Glomerular endothelial cell (primary cell): ENCODE measurements at places on chromosomes 2 and 18. TPM values are rescaled to one million over a fixed set of nuclear protein-coding genes. Genes with fewer than 3 reads are reported as not detected.

GRCh38 chr2:160052531-160052930 is 9.9 kb downstream of the PLA2R1 start:
- DNase-seq, result no peak

DNA sequence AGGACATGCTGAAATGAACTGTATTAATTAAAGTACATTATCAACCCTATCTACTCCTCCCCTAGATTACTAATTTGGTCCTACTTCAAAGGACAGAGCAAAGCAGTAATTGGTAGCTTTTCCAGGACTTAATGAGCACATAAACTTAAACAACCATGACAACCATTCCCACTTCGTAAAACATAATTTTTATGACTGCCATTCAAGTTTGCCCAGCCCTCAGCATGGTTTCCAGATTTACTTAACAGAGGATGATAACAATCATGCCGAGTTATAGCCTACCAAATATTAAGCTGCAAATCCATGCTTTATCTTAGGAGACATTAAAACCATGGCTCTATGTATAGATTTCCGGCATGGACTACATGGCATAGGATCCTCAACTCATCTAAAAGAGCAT is 401.1 kb upstream of the CHAC2 start:
- DNase-seq, result no peak

- DNase-seq, result no peak
Observed at GRCh38 chr2:8922431-8922830, 81.1 kb downstream of the MBOAT2 start.

DNA sequence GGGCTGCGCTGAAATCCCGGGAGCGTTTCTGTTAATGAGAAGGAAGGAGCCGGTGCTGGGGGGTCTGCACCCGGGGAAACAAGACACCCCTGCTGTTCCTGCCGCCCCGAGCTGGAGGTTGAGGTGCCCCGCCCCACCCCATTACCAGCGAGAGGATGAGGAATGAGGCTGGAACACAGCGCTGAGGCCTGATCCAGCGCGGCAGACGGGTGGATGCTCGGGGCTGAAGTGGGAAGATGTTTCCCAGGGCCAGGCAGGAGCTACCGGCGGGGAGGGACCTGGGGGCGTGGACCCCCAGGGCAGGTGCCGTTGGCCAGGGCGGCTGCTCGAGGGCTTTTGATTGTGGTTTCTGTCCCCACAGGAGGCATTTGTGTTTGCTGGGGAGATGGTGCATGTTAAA is 134.3 kb upstream of the CTDP1 start:
- no peak for DNase-seq

DNA sequence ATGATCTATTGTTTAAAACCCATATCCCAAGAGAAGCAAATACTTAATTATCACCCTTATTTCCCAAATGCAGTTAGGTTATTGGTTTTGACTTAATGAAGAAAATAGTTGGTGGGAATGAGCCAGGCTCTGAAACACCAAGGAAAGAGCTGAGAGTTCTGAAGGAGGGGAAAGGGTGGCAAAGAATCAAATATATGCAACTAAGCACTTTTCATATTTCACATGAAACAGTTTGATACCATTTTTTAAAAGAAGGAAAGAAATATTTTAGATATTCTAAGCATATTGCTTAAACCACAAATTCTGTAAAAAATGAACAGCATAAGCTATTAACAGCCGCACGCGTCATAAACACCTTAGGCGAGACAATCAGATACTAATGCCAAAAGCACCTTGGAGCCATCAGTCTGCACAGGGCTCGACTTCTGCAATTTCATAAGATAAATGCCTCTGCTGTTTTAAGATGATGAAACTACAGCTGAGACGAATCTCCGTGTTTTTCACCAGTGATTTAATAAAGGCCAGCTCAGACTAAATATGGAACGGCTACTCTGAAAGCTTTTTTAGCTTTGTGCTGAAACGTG is 371.7 kb downstream of the EN1 start:
- no peak for DNase-seq

GRCh38 chr2:59959944-59960343 is 593.5 kb downstream of the BCL11A start:
- no peak for DNase-seq

FRZB gene
- 0.05 TPM in 1 of 2 replicates, not detected in the other for total RNA-seq

DNA sequence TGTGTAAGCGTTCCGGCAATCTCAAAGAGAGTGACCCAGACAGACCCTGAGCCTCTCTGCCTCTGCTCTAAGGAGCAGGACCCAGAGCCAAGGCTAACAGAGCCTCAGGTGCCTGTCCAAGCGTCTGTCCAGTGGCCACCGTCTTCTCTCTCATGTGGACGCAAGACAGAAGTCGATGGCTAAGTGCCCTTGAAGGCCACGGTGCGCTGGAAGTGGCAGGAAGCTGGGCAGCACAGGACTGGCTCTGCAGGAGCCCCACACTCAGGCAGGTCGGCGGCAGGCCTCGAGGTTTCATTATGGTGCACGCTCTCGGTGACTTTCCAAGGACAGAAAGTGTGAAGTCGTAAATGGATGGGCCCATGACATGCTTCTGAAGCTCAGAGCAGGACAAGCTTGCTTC is 49.1 kb downstream of the HDAC4 start:
- DNase-seq, result no peak

TXNDC9 gene
- 75.1 and 100 TPM in 2 replicates for total RNA-seq

DNA sequence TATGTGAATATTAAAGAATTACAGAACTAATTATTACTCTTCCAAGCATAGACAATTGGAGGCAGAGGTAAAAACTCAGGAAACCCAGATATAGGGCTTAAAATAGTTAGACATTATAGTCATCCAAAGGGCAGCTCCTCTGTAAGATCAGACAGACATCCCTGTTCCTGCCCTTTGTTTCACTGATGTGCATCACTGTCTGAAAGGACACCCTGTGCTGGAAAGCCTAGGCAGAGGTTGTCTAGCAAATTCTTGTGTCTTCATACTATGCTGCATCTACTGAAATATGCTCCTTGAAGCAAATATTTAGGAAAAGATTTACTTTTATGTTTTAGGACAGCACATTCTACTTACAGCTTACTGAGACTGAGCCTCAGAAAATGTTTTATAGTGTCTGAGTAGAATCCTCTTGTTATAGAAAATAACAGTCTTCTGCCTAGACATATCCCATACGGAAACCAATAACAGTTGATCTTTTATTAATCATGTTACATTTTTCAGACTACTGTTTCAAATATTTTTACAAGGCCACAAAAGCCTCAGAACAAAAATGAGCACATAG is 977.3 kb upstream of the CDH2 start:
- DNase-seq, result no peak

- no peak for DNase-seq
Observed at GRCh38 chr18:59607471-59607870, 89.8 kb downstream of the CCBE1 start.

PTPRM gene
- 124 and 256 TPM in 2 replicates for total RNA-seq

GRCh38 chr2:43086451-43087221 is 139.8 kb downstream of the ZFP36L2 start:
- DNase-seq, result peak; percentile 99

GREB1L gene
- 1.4 and 1.5 TPM in 2 replicates for total RNA-seq
